ENCODE measurements at places on chromosomes 5 and 9.

DNA sequence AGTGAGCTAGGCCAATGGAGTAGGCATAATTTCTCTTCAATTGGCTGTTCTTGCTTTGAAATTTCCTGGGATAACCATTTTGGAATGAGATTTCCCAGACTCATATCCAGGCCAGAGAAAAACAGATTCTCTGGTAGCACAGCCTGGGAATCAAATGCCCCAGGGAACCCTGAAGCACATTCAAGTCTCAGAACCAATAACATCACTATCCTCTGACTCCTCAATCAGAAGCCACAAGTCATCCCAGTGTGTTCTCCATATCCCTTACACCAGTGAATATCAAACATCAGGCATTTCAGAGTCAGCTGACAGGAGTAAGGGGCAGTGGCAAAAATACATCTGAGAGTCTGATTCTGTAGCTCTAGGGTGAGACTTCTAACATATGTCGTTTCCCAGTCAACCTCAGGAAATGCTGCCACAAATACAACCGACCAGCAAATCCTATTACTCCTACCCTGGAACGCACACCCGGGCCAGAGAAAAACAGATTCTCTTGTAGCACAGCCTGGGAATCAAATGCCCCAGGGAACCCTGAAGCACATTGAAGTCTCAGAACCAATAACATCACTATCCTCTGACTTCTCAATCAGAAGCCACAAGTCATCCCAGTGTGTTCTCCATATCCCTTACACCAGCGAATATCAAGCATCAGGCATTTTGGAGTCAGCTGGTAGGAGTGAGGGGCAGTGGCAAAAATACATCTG is 537.7 kb upstream of the NMUR2 start:
- no peak for DNase-seq

DNA sequence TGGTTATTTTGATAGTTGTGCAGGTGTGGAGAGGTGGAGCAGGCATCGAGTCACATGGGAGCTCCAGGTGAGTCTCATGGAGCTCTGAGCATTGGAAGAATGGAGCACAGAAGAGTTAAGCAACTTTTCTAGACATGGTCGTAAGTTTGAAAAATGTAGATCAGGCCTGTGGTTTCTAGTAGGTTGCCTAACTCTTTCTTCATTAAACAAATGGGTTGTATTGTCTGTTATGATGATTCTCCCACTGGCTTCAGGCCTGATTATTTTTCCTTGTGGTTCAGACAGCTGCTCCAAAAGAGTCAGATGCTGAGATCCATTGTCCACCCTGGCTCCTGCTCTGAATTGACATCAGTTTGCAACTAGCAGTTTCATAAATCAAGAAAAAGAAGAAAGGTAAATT is 80.3 kb upstream of the RPS23 start:
- DNase-seq, result no peak

DNA sequence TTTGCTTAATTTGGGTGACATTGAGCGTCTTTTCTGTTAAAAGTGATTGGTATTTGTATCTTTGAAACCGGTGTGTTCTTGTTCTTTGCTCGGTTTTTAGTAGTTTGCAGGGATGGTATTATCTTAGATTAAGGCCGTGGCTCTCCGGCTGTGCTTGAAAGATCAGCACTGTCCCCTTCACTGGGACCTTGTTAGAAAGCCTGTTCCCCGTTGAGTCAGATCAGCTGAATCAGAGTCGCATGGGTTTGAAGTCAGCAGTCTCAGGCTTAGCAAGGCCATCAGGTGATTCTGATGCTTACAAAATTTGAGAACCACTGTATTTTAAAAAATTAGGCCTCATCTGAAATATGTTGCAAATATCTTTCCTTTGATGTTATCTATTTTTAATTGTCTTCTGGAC is 5.0 kb downstream of the DIRAS2 start:
- no peak for DNase-seq

GRCh38 chr5:110751902-110752762 is 13.3 kb downstream of the SLC25A46 start:
- no peak for DNase-seq

DNA sequence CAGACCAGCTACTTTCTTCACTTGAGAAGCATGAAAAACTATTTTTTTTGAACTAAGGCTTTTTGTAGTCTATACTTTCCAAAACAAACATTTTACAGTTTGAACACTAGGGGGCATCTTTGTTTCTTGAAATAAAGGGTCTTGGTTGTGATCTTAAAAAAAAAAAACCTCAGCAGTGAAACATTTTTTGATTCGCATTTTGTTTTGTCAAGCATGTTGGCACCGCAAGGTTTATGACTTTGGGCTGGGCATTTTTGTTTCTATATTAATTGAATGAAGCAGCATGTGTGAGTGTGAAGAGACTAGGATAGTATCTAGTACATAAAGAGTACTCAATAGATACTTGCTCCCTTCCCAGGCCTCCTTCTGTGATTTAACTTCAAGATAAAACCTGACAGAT is 31.6 kb upstream of the ACOT12 start:
- no peak for DNase-seq

GRCh38 chr9:131677444-131678180 is 62.3 kb downstream of the RAPGEF1 start:
- no peak for DNase-seq

GRCh38 chr5:2136728-2137333 is 254.1 kb upstream of the IRX4 start:
- no peak for DNase-seq
